ENCODE measurements at places on chromosomes 1 and 21.

DNA sequence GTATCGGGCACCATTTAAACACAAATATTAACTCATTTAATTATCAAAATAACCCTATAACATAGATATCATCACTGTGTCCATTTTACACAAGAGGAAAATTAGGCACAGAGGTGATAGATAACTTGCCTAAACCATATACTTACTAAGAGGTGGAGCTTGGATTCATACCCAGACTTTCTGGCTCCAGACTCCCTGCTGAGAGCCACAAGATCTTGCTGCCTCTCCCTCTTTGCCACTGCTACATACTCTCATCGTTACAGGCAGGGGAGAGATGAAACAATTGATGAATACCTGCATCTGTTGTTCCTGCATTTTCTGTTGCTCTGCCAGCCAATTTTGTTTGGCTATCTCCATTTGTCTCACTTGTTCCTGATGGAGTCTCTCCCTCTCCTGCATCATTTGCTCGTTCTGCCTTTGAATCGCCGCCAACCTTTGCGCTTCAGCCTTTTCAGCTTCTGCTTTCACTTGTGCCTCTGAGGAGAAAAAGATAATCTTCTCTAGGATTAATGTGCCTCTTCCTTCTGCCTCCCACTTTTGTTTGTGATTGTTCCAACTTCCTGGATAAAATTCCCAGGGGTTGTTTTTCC lies 10.6 kb downstream of the GBP5 start:
- DNase-seq, result peak; percentile 20

DNA sequence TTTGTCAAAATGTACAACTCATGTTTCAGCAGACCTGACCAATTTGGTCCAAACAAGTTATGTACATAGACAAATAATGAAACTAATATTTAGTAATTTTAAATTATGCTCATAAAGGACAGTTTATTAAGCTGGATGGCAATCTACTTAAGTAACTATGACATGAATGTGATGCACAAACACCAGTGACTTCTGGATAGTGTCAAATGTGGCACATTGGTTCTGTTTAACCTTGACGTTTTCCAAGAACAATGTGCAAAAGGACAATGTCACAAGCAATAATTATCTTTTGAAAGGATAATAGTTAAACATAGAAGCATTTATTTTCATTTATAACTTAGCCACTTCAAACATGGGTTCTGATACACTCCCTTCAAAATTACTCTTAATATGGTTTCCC lies 80.0 kb downstream of the TRIM33 start:
- DNase-seq, result no peak

DNA sequence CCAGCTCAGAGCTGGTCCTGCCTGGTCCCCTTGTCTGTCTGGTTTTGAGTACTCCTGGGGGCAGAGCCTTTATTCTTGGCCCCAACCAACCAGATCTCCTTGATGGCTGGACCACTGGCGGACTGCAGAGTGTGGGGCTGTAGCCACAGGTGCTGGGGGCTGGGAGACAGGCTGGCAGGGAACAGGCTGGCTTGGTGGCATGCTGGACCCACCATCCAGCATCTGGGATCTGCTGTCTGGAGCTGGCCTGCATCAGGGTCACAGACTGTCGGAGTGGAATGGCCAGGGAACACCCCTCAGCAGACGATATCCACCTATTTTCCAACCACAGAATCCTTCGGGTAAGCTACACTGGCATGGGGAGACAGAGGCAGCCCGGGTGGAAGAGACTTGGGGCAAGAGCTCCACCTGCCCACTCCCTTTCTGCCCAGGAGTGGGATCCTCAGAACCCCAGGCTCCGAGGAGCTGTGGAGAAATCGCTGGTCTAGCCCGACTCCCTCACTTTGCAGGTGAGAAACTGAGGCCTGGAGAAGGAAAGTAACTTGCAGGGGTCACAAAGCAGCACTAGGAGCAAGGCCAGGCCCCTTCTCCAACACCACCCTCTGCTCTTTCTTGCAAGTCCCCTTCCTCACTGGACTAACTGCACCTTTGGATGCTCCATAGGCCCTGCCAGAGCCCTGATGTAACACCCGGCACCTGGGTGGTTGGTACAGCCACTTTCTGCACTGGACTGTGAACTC lies 40.6 kb downstream of the TNNT2 start:
- DNase-seq, result no peak

- no peak for DNase-seq
Observed at GRCh38 chr1:206809504-206810084, 37.3 kb upstream of the IL10 start.
